AG20443 (cell line): ENCODE measurements at places on chromosomes 7 and 10.

- DNase-seq, result no peak
Measured at GRCh38 chr7:96055717-96056116, 266.2 kb downstream of the SLC25A13 start.

- DNase-seq, result no peak
Measured at GRCh38 chr10:88828310-88828709, 23.3 kb downstream of the ANKRD22 start.

DNA sequence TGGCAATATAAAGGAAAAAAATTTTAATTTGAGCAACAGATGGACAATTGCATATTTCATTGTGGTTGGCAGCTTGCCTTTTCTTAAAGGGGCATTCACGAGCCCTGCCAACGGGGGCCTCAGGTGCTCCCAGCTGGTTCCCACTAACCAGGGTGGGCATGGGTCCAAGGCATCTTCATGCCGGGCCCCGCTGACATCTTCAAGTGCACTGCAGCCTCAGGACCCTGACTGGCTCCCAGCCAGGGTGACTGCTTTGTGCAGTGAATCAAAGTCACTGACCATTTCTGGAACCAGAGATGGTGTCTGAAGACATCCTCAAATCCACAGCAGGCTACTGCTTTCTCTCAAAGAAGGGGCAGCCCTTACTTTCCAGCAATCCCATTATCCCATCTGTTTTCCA lies 275.2 kb upstream of the MGMT start:
- DNase-seq, result no peak

GRCh38 chr10:4254101-4254994 lies 469.3 kb upstream of the KLF6 start:
- DNase-seq, result peak; percentile 27

GRCh38 chr7:114957444-114957843 lies 35.5 kb downstream of the MDFIC start:
- DNase-seq, result no peak

DNA sequence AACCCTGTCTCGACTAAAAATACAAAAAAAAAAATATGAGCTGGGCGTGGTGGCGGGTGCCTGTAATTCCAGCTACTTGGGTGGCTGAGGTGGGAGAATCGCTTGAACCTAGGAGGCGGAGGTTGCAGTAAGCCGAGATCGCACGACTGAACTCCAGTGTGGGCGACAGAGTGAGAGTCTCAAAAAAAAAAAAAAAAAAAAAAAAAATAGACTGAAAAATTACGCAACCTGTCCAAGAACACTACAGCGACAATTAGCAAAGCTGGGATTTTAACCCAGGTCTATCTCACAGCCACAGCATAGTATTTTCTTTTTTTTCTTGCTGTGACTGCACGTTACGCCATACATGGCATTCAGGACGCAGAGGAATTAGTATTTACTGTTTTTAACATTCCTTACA lies 1.1 kb upstream of the RABGEF1 start:
- no peak for DNase-seq

- DNase-seq, result no peak
Measured at GRCh38 chr7:110888641-110889040, 202.3 kb upstream of the LRRN3 start.

GRCh38 chr7:131067220-131067619 lies 260.5 kb upstream of the MKLN1 start:
- no peak for DNase-seq

DNA sequence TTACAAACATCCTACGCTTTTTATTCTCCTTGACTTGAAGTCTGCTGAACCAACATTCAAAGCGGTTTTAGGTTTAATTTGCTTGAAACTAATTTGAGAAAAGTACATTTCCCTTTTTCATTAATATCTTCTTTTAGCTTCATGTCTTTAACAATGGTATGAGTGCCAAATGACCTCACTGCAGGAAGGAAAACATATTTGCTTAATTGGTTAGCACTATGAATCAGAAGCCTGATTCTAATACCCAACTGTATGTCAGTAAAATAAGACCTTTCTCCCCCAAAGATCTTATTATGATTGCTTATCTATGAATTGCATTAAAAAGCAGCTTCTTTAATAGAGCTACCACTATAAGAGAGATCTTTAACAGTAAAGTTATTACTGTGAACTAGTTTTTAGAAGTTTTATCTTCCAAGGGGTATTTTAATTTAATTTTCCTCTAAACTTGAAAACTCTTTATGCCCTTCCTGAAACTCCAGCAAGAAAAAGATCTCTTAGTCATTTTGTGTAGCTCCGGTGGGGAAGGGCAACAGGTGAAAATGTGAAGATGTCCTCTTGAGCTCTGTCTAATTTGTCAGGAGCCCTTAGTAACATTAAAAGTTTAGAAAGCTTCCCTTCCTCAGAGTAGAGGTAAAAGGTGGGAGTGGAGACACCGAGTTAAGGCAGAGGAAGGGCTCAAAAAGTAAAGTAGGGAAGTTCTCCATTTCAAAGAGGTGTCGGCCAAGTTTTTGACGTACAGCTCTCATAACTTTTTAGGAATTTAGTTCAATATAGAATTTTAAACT lies 6.1 kb downstream of the COL1A2 start:
- DNase-seq, result no peak

DNA sequence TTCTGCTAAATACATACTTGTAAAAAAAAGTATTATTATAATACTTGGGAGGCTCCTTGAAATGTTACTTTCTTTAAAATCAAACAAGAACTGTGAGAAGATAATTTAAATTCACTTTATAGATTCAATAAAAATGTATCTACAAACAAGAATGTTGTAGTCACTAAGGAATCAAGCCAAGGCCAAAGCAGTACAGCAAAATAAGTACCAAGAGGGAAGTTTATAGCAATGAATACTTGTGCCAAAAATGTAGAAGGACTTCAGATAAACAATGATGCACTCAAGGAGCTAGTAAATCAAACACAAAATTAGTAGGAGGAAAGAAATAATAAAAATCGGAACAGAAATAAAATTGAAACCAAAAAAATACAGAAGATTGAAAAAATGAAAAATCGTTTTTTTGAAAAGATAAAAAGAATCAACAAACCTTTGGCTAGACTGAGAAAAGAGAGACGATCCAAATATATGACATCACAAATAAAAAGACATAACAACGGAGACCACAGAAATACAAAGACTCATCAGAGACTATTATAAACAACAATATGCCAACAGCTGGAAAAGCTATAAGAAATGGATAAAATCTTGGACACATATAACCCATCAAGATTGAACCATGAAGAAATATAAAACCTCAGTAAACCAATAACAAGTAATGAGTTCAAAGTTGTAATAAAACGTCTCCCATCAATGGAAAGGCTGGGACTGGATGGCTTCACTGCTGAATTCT lies 286.0 kb upstream of the TMEM229A start:
- no peak for DNase-seq

GRCh38 chr10:50388181-50388580 lies 136.9 kb upstream of the ASAH2 start:
- no peak for DNase-seq

- peak; percentile 61 for DNase-seq
Measured at GRCh38 chr7:234051-234707, 41.8 kb downstream of the FAM20C start.

GRCh38 chr7:75916259-75916658 lies 1.3 kb downstream of the POR start:
- no peak for DNase-seq

GRCh38 chr10:10126218-10126617 lies 891.5 kb upstream of the CELF2 start:
- DNase-seq, result no peak

- no peak for DNase-seq
Measured at GRCh38 chr10:127736915-127737562, at the start of gene FOXI2. Gene FOXI2 (plus strand): TSS chr10:127737185. CDS start chr10:127737274, 89 bp downstream.

DNA sequence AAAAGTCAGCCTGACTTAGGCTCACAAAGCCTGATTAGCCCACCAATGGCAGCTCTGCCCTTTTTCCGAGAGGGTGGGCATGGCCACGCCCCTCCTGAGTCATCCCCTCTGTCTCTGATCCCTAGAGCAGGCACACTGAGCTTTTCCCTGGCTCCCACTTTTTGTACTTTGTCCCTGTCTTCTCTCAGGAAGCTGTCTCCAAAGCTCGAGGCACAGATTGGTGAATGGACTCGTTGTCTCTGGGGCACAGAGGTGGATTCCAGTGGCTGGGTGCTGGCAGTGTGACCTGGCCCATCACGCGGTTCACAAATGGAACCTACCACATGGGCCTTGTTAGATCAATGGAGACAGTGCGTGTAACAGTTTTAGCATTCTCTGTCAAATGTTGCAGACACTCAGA lies 313.5 kb downstream of the WDR37 start:
- no peak for DNase-seq
